ENCODE measurements at places on chromosomes 3 and 15.

DNA sequence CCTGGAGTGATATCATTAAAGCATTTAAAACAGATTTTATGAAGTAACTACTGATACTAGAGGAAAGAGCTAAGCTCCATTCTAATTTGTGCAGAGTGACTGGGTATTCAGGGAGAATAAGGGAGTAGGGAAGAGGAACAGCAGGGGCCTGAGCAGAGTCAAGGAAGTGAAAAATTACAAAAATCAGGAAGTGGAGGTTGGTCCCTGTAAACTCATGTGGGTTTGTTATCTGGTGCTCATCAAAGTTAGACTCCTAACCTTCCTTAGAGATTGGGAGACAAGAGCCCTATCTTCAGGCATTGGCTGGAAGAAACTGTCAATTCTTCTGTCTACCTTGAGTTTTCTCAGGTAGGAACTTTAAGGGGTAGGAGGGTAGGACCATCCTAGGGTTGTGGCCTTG, 82.5 kb downstream of the NEK11 start:
- DNase-seq, result no peak

- DNase-seq, result no peak
These were observed 283.5 kb downstream of the SV2B start for GRCh38 chr15:91383532-91383931.

DNA sequence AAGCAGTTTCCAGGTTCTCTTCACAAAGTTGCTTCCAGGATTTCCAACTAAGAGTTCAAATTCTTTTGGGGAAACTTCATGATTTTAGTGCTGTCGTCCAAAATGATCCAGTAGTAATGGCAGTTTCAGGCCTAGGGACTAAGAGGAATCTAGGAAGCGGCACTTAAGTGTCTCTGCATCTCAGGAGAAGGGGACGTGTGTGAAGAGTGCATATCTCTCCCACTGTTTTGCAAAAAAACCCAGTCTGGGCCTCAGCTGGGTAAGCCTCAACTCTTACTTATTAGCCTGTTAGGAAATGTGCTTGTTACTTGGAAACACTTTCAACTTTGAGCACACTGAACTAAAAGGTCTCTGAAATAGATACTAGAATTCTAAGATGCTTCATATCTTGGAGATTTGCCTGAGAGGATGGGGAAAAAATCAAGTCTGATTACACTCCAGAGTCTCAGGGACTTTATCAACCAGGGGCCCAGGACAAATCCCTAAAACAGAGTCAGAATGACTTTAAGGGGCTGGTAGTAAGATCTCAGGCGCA, 81.8 kb downstream of the WDR76 start:
- DNase-seq, result no peak

DNA sequence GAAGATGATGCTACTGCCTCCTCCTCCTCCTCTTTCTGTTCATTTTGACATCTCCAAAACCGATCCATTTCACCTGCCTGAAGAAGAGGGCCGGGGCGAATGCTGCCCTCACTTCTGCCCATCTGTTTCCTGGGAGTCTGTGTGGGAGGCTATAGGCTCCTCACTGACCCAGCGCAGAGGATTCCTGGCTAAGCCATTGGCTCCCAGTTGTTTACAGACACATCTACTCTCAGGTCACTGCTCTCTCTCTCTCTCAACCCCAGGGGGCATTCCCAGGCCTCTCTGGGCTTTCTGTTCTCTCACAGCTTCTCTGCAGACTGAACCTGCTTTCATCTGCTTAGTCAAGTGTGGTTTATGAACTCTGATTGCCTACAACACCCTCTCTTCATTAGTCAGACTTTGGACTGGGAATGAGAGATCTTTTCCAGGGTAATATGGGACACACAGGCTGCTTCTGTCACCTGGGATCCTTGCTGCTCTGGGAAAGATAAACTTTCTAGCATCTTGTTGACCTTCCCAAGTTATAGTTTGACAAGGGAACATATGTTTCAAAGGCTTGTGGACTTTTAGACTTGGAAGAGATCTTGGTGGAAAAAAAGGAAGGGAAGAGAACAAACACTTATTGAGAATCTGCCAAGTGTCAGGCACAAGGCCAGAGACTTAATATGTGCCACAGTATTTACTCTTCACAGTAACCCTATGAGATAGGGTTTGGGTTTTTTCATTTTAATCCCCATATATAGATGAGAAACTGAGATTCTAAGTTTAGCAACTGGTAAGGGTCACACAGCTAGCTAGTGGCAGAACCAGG, 30.2 kb upstream of the USP3 start:
- no peak for DNase-seq

GRCh38 chr3:162072656-162073164, 576.1 kb downstream of the OTOL1 start:
- no peak for DNase-seq

GRCh38 chr3:72129501-72130094, 344.6 kb upstream of the PROK2 start:
- DNase-seq, result no peak

DNA sequence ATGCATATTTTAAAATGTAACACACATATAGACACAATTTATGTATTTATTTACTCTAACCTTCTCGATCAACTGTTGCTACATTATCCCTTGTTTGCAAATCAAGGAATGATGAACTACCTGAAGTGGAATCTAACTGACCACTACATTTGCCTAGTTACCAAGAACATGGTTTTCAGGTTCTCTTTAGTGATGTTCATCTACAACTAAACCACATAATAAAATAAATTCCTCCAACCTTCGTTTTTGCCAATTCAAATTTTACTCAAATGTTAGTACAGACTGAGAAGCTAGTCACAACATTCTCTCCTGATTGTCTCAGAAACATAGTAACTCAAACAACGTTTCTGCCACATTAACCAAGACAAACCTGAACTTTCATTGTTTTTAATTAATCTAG, 521.9 kb downstream of the FOXP1 start:
- no peak for DNase-seq
